ENCODE measurements at places on chromosomes 4 and X.

GRCh38 chrX:57677132-57677858 is 2.8 kb downstream of the NLRP2B start:
- DNase-seq, result no peak

GRCh38 chrX:150857453-150857852 is 41.0 kb downstream of the CD99L2 start:
- no peak for DNase-seq

- peak; percentile 74 for DNase-seq
Observed at GRCh38 chr4:84673475-84674240, 90.7 kb downstream of the CDS1 start.

DNA sequence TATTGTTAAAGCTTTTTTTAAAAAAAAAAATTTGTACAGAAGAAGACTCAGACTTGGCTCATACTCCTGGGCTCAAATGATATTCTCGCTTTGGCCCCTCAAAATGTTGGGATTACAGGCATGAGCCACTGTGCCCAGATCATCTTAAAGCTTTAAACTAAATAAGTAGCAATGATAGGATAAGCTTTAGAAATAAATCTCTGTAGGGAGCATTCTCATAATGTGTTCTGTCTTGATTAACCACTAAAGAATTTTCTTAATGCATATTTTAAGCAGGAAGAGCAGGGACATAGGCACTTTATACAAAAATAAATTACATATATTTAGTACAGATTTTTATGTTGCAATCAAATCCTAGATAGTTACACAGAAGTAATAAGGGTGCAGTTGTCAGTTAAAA is 667.2 kb downstream of the GRID2 start:
- no peak for DNase-seq

GRCh38 chr4:78742300-78742699 is 33.9 kb upstream of the BMP2K start:
- no peak for DNase-seq

DNA sequence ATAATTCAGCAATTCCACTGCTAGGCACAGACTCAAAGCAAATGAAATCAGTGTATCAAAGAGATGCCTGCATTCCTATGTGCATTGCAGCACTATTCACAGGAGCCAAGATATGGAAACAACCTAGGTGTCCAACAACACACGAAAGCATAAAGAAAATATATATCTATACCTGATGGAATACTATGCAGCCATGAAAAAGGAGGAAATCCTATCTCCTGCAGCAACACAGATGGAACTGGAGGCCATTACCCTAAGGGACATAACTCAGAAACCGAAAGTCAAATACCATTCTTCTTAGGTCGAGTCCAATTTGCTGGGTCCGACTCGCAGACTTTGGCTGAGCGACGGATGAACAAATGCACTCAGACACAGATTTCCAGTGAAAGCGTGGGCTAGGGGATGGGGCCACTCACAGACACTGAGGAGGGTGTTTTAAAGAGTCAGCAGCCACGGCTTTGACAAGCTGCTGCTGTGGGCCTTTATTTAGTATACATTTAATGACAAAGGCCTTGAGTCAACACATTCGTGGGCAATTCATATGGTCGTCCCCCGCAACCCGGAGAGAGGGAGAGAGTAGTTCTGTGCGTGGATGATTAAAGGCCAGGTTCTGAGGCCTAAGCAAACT is 93.8 kb downstream of the DHRSX start:
- no peak for DNase-seq

DNA sequence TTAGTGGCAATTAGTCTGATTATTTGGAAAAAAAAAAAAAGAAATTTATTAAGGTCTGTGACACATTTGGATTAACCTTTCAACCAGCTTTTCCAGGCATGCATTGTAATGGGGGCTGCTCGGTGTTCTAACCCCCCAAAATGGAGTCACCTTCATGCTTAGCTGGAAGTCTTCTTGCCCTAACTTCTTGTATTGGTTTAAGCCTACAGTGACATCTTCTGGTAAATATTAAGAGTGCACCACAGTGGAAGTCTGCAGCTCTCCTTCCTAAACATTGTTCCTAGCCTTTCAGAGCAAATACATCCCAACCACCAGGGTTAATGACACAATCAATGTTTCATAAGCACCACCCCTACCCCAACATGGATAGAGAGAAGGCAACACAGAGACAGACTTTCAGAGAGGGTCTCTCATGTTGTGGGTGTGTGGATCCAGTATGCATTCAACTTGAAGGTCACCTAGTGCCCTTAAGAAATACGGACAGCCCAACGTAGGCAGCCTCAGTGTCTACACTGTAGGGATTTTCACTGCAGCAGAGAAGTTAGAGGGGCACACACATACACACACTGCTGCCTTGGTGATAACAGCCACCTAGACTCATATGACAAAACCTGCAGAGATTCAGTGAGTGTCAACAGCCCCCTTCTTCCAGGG is 142.9 kb upstream of the MBNL3 start:
- DNase-seq, result peak; percentile 7

DNA sequence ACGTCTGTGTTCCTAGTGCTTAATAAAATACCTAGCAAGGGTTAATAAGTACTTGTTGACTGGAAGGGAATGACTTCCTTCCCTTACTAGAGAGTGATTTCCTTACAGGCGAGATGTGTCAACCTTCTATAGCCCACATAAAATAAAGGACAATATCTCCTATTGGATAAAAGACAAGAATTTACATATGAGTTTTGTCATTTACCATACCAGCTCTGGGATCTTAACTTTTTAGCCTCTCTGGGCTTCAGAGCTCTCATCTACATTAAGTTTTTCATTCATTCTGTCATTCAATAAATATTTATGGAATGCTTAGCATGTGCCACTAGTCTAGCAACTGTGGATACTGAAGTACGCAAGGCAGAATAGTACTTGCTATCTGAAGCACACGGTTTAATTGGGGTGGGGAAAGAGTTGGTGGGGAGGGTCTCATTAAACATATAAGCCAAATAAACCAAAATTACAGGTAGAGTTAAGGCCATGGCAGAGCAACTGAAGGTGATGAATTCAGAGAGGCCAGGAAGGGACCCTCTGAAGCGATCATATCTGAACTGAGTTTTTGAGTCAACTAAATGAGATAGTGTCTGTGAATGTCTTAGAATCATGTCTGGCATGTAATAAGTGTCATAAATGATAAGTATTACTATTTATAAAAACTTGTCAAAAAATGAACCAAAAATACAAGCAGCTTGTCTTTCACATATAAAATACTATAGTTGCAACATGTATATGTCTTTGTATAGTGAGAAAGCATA is 91.6 kb upstream of the BMP2K start:
- DNase-seq, result peak; percentile 41

GRCh38 chr4:105591573-105591972 is 39.2 kb downstream of the ARHGEF38 start:
- no peak for DNase-seq

GRCh38 chrX:31483336-31483735 is 411.5 kb upstream of the FTHL17 start:
- DNase-seq, result peak; percentile 38

DNA sequence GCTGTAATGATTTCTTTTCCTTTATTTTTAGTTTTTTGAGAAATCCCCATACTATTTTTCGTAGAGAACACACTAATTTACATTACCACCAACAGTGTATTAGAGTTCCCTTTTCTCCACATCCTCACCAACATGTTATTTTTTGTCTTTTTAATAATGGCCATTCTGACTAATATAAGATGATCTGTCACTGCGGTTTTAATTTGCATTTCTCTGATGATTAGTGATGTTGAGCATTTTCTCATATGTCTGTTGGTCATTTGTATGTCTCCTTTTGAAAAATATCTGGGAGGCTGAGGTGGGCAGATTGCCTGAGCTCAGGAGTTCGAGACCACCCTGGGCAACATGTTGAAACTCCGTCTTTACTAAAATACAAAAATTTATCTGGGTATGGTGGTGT is 30.2 kb downstream of the SPINK2 start:
- DNase-seq, result no peak

- no peak for DNase-seq
Observed at GRCh38 chr4:139171876-139172691, 4.9 kb downstream of the ELF2 start.

- DNase-seq, result no peak
Observed at GRCh38 chr4:10130178-10130888, 13.7 kb upstream of the WDR1 start.

GRCh38 chr4:151997461-151997860 is 236.7 kb upstream of the GATB start:
- no peak for DNase-seq

- DNase-seq, result no peak
Observed at GRCh38 chr4:41655177-41655576, 93.3 kb downstream of the PHOX2B start.

- no peak for DNase-seq
Observed at GRCh38 chr4:79869597-79870237, 203.3 kb downstream of the ANTXR2 start.

DNA sequence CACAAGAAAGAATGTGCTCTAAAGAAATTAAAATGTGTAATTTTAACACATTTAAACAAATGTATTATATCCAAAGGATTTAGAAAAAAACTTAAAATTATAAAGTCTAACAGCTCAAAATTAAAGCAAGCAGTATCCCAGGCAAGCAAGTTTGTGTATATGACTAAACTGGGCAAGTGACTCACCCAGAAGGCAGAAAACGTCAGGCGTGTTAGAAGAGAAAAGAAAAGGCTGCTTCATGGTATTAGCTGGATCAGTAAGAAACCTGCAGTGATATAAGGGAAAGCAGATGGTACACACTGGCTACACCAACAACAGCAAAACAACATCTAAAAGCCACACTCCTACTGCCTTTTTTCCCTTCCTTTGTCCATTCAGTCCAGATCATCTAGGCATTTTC is 250.6 kb upstream of the NDST3 start:
- no peak for DNase-seq

GRCh38 chr4:122167369-122167768 is 15.2 kb downstream of the BLTP1 start:
- DNase-seq, result no peak
